ENCODE measurements at places on chromosomes 7 and 10.

DNA sequence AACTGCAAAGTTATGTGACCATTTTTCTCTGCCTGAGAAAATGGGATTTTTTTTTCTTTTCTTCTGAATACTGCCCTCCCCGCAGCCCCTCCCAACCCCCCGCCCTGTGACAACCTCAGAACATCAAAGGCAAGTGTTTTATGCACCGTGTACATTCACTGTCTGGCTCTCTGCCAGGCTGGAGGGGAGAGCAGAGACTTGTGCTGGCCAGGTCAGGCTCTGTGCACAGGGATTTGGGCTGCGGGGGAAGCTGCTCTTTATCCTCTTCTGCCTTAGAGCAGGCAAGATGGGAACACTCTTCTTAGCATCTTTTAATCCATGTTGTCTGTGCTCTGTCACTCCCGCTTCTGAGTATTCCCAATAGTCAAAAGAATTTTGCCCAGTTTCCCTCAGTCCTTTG lies 195.1 kb downstream of the CCSER2 start:
- DNase-seq: peak; percentile 21

- no peak for DNase-seq
Observed at GRCh38 chr7:80241671-80242070, 107.0 kb downstream of the GNAI1 start.

- no peak for DNase-seq
Observed at GRCh38 chr7:157005456-157006204, 4.8 kb downstream of the MNX1 start.

DNA sequence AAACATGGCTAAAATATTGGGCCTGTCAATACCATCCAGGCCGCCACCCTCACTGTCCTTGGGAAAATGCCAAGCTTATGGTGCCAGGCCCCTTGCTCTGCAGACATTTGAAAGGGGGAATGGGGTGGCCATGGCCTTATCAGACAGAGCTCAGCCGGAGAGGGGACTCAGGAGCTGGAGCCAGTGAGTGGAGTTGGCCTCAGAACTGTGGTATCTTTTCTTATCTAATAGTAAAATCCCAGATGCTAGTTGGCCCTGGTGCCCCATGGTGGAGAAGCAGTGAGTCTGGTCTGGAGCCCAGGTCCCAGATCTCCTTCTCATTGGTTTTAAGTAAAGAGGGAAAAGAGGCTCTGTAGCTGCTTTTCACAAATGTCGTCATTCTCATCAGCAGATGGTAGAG lies 49.6 kb upstream of the SORCS3 start:
- no peak for DNase-seq

DNA sequence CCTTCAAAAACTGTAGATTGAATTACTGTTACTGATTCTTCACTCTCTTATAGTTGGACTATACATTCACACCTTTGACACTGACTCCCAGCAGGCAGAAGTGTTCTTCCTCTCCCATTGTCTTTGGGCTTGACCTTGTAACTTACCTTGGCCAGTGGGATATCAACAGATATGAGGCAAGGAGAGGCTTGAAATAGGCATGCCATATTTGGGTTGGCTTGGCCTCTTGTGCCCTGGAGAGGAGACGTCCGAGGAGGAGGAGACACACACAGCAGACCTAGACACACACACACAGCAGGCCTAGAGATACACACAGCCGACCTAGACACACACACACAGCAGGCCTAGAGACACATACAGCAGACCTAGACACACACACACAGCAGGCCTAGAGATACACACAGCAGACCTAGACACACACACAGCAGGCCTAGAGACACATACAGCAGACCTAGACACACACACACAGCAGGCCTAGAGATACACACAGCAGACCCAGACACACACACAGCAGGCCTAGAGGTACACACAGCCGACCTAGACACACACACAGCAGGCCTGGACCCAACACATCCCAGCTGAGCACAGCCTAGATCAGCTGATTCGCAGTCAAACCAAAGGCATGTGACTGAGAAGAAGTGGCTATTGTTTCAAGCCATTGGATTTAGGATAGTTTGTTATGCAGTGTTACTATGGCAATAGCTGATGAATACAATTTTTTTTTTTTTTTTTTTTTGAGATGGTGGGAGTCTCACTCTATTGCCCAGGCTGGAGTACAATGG lies 12.5 kb upstream of the GNA12 start:
- DNase-seq: peak; percentile 58

DNA sequence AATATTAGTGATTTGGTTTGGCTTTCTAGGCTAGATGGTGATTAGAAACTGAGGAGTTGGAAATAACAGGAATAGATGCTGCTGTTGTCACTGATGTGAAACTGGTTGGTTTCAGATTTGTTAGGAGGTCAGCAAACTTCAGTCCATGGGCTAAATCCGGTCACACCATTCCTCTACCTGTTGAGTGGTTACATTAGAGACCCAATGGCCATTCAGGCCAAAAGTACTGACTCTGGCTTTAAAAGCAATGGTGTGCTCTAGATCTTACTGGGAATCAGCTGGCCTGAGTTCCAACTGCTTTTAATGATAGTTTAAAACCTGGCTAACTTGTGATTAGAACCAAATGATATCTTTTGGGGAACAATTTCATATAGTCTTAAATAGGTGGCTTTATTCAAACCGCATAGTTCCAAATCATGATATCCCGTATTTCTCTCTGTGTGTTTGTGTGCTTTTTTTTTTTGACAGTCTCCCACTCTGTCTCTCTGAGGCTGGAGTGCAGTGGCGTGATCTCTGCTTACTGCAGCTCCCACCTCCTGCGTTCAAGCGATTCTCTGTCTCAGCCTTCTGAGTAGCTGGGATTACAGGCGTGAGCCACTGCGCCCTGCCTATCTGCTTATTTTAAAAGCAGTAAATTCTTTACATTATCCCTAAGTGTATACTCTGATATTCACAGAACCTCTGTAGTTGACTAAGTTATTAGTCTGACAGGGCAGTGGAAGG lies 7.8 kb upstream of the PBLD start:
- no peak for DNase-seq

DNA sequence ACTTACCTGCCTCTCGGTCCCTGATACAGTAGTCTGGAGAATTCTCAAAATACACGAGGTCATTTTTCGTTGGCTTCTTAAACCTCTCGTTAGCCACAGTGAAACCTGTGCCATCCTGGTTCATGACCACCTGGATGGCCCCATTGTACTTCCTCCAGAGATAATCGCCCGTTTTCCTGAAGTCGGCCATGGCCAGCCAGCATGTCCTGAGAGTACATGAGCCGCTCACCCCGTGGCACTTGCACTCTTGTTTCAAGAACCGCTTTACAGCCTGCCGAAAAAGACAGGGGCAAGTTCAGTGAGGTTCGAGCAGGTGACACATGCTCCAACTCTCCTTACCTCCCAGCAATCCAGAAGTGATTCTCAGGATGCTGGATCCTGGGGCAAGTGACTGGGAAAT lies 25.3 kb downstream of the WNT2 start:
- no peak for DNase-seq

GRCh38 chr10:129483430-129484010 lies 16.5 kb downstream of the MGMT start:
- no peak for DNase-seq

- DNase-seq: no peak
Observed at GRCh38 chr10:73588656-73589055, 2.5 kb downstream of the USP54 start.

DNA sequence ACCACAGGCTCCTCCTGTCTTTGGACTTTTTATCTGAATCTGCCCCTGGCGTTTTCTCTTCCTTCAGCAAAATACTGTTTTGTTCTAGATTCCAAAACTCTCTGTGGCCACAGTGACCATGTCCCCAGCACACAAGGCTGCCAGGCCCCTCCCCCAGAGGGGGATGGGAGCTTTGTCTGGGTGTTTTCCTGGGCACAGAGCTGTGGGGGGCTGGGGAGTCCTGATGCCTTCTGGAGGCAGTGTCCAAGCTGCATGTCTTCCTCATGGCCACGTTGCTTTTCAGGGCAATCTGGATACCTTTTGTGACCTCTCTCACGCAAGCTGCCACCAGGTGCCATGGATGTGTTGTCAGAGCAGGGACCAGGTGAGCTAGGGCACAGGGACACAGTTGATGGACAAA lies 26.2 kb downstream of the ANTXRL start:
- DNase-seq: no peak

- DNase-seq: no peak
Observed at GRCh38 chr7:41656366-41656765, 46.5 kb downstream of the INHBA start.

DNA sequence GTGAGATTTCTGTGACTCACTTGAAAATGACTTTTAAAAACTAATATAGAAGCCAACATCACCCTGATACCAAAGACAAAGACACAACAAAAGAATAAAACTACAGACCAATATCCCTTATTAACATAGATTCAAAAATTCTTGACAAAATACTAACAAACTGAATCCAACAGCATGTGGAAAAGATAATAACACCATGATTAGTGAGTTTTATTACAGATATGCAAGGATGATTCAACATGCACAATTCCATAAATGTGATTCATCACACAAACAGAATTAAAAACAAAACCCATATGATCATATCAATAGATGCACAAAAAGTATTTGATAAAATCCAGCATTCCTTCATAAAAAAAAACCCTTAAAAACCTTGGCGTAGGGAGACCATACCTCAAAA lies 6.5 kb downstream of the MGAM start:
- no peak for DNase-seq

- no peak for DNase-seq
Observed at GRCh38 chr7:151449990-151450389, 10.0 kb upstream of the CRYGN start.

GRCh38 chr7:155741082-155741481 lies 71.2 kb downstream of the SHH start:
- DNase-seq: no peak

DNA sequence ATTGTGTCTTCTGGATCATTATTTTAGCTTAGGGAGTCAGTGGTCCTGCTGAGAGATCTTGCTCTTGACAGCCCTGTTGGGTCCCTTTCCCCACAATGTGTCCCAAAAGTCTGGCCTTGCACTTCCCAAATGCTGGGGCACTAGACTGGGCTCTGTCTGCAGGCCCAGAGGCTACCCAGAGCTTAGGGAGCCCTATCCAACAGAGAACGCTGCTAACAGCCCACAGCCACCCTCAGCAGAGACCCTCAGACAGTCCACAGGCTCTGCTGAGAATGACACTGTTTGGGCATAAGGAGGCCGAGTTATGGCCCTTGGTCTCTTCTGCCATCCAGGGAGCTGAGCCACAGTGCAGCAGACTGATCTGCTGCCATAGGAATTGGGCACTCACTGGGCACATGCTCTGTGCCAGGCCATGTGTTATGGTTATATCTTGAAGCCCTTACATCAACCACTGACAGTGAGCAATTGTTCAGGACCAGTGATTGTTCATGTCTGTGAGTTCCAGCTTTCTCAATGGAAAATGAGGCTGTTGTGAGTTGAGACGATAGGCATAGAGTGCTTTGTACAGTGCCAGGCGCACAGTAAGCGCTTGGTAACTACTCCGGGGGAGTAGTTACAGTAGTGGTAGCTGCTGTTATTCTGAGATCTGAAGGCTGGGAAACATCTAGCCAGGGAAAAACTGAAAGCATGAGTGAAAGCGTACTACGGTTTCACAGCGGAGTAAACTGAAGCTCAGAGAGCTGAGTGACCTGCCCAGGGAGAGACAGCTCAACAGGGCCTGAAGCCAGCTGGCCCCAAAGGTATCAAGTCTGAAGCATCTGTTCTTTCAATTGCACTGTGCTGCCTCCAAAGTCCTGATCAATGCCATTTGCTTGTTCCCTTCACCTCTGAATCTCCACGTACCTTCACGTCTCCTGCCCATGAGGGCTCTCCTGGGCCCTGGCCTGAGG lies 77.6 kb upstream of the PRLHR start:
- DNase-seq: no peak

DNA sequence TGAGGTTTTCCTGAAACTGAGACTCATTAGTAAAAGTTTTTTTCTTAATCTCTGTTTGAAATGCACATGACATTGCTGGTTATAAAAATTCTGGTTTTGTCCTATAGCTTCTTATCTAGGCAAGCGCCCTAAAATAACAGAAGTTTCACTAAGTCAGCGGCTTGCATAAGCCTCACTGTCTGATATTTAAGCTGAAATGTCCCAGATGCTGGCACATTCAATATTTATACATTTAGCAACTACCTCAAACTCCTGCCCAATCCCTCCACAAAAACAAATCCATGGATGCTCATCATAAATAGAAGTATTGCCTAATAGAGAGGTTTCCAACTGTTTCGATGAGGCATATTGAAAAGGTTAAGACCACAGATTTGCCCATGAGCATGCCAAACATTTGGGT lies 83.1 kb upstream of the EGR2 start:
- no peak for DNase-seq

- DNase-seq: no peak
Observed at GRCh38 chr10:7239312-7239985, 171.4 kb downstream of the SFMBT2 start.

- DNase-seq: peak; percentile 82
Observed at GRCh38 chr7:31603046-31603445, 84.0 kb upstream of the PPP1R17 start.

- no peak for DNase-seq
Observed at GRCh38 chr7:43508461-43508860, 74.4 kb upstream of the STK17A start.

DNA sequence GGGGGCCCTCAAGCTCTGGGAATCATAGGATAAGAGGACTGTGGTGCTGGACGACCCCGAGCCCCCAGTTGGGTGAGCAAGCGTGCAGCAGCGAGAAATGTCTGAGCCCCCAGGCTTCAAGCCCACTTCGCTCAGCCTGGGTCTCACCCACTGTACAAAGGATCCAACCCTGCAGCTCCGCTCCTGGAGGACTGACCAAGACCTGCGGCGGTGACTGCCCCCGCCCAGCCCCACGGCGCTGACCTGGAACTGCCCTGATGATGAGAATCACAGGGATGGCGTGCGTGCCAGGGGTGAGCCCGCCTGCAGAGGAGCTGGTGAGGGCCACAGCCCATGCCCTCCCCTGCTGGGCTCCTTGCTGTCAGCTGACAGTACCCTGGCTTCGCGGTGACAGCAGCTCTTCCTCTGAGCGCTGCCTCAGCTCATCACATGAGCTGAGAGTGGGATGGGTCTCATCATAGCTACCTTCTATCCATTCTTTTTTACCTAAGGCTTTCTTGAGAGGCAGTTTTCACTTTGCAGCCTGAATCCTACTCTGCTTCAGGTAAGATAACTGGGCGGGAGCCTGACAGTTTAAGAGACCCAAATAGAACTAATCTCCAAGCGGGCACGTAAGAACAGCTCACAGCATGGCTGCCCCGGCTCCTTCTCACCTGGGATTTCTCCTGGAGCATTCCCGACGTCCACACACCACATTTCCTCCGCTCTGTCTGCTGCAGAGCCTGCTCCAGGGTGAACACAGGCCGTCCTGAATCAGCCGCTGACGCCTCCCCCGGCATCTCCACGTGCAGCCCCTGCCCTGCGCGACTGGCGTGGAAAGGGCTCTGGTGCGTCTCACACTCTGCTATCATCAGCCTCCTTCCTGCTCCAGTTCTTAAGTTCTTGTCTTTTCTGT lies 329.9 kb downstream of the PTPRN2 start:
- no peak for DNase-seq

- DNase-seq: peak; percentile 21
Observed at GRCh38 chr10:19819419-19820033, 3.3 kb downstream of the PLXDC2 start.

- no peak for DNase-seq
Observed at GRCh38 chr7:116592445-116592844, 67.6 kb downstream of the CAV1 start.
